OCI-M1 (cell line): ENCODE measurements at places on chromosomes 11 and 22.

DNA sequence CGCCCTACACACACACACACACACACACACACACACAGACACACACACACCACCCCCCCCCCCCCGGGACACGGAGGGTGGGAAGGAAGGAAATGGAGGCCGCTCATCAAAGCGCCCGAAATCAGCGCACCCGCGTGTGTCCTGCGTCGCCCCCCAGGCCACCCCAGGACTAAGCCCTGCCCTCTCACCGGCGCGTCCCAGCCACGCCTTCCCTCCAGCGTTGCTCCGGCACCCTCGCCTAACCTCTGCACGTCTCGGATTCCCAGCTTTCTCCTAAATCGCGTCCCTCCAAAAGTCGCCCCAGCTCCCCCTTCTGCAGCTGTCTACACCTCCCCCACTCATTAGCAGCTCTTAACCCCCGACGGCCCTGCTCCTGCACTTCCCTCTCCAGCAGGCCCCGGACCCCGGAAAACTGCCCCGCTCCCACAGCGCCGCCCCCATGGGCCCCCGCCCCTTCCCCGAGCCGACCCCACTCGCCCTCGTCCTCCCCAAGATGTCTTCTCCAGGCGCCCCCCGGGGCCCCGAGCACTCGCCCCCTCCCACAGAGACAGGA is 557 bp downstream of the PACSIN2 start:
- DNase-seq = peak; percentile 51

GRCh38 chr11:18715476-18715875 is 10.5 kb downstream of the IGSF22 start:
- no peak for DNase-seq

GRCh38 chr22:37419969-37420685 is 7.2 kb downstream of the ELFN2 start:
- DNase-seq = no peak

GRCh38 chr11:68692871-68693483 is 8.6 kb downstream of the GAL start:
- DNase-seq = no peak

- no peak for DNase-seq
Measured at GRCh38 chr11:19209617-19210370, 8.0 kb upstream of the CSRP3 start.

DNA sequence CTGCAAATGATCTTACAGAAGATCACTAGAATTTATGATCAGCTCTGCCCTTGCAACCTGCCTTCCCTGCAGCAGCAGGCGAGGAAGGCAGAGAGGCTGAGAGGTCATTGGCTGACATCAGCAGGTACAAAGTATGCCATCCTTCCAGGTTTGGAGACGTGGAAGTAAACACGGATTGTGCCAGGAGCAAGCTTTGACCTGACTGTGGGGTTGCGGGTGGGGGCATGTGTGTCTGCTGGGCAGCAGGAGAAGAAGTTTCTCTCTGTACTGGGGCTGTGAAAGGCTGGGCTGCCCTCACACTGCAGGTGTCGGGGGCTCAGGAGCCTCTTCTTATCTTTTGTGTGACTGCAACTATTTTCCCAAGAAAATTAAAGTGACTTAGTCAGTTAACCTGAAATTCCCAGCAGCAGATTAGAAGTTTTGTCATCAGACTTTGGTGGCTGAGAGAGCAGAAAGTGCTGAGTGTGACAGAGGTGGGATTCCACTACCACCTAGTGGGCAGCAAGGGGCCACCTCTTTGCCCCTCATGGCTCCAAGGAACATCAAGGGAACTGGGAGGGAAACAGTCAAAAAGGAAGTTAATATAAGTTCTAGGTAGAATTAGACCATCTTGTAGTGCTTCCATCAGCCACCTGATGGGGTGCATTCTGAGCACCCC is 565.9 kb downstream of the ETS1 start:
- no peak for DNase-seq

GRCh38 chr22:50676180-50676636 is 3.6 kb downstream of the SHANK3 start:
- no peak for DNase-seq

- no peak for DNase-seq
Measured at GRCh38 chr11:78725200-78725599, 150.5 kb upstream of the NARS2 start.

DNA sequence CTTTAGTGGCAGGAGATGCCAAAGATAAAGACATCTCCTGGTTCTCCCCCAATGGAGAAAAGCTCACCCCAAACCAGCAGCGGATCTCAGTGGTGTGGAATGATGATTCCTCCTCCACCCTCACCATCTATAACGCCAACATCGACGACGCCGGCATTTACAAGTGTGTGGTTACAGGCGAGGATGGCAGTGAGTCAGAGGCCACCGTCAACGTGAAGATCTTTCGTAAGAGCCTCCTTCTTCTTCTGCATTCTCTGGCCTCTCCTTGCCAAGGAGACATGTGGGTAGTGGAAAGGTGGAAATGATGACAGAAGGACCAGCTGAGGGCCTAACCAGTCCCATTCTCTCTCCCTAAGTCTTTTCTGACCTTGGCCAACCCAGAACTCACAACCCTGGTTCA is 110.1 kb upstream of the TTC12 start:
- no peak for DNase-seq

DNA sequence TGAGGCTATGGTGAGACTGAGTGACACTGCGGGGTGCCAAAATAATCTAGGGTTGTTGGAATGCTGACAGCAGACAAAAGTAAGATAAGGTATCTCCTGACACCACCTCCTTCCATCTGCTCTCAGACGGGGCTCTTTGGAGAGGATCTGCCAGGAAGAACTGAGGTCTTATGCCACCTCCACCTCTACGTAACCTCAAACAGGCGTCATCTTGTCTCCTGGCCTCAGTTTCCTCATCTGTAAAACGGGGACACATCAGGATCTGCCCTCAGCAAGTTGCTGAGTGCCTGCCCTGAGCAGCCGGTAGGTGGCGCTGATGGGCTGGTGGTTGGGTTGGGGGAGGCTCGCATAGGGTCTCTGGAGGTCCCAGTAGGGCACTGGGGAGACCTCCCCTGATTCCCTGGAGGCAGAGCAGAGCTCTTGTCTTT is 1.7 kb upstream of the MYEOV start:
- peak; percentile 89 for DNase-seq

DNA sequence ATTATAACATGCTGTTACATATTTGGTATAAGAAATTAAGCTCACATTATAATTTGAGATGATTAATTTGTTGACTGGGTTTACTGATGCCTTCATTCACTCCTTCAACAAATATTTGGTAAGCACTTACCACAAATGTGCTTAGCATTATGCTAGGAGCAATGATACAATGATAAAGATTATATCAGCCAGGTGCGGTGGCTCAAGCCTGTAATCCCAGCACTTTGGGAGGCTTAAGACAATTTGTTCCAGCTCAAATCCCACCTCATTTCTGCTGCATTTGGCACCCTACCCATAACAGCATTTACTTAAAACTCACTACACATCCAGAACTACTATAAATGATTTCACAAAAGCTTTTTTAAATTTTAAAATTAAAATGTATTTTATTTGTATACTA is 1263.6 kb upstream of the RAG2 start:
- no peak for DNase-seq

DNA sequence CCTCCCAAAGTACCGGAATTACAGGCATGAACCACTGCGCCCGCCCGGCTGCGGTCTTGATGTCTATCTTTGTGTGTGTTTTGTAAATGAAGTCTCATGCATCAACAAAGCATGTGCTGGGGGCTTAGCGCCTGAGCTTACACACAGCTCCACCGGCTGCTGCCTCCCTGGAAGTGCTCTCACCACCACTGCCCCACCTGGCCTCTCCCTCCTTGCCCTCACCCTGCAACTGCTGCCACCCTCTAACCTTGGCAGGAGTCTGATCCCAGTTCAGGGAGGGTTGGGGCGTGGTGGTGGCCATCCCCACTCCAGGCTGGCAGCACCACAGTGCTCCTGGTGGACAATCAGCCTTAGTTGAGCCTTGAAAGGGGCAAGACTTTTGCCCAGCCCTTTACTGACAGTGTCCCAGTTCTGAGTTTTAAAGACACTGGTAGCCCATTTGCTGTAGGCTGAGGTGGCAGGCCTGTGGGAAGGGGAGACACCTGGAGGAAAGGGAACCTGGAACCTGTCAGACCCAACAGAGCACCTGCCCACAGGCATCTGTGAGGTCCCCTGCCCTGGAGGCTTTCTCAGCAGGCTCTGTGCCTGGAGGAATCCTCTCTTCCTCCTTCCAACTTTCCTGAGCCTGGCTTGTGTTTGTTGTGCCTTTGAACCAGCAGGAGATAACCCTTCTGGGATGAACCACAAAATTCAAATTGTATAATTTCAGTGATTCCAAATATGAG is 42.4 kb upstream of the WEE1 start:
- no peak for DNase-seq
